ENCODE measurements at places on chromosomes 3 and 15. TPM values are rescaled to one million over a fixed set of nuclear protein-coding genes. Genes with fewer than 3 reads are reported as not detected.

ADAM10 gene
- total RNA-seq = 78.0 TPM

GRCh38 chr3:15535732-15536131, 14.2 kb upstream of the COLQ start:
- H3K4me1 ChIP-seq = no peaks in the 10 kb centered on the region
- H3K36me3 ChIP-seq = no peaks in the 10 kb centered on the region
- DNase-seq = no peak
- H3K27ac ChIP-seq = no peak overlapping the region

POTEB3 gene
- total RNA-seq = not detected

- no peaks in the 10 kb centered on the region for H3K36me3 ChIP-seq
- no peak overlapping the region for H3K27ac ChIP-seq
- H3K4me3 ChIP-seq = no peak overlapping the region
- no peak for DNase-seq
- no peaks in the 10 kb centered on the region for H3K27me3 ChIP-seq
Measured at GRCh38 chr3:39021029-39021428, 30.7 kb downstream of the SCN11A start.

DNA sequence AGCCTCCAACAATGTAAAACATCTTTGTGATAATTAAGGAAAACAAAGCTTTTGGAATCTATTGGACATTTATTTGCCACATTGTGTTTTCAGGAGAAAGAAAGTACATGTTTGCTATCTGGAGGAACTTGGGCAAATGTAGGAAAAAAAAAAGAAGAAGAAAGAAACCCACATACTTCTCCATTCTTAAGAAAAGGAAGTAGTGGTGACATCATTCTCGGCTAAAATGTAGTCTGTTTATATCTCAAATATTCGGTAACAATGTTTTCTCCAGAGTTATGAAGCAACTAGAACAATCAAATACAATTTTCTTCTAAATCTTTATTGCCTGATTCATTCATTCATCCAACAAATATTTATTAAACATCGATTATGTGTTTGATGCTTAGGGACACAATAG, 2.3 kb upstream of the TGFBR2 start:
- H3K36me3 ChIP-seq = no peaks in the 10 kb centered on the region
- H3K4me1 ChIP-seq = no peaks in the 10 kb centered on the region
- no peak for DNase-seq
- H3K27ac ChIP-seq = no peak overlapping the region
- no peak overlapping the region for H3K4me3 ChIP-seq
- no peaks in the 10 kb centered on the region for H3K27me3 ChIP-seq

PAK6 gene
- 1.8 TPM for total RNA-seq

- H3K4me3 ChIP-seq = no peak overlapping the region
- no peak overlapping the region for H3K27ac ChIP-seq
- H3K27me3 ChIP-seq = no peaks in the 10 kb centered on the region
- peaks cover 1% of the 10 kb centered on the region for H3K4me1 ChIP-seq
- DNase-seq = no peak
- no peaks in the 10 kb centered on the region for H3K36me3 ChIP-seq
Measured at GRCh38 chr3:32240159-32240545, 1.7 kb downstream of the CMTM8 start.

DNA sequence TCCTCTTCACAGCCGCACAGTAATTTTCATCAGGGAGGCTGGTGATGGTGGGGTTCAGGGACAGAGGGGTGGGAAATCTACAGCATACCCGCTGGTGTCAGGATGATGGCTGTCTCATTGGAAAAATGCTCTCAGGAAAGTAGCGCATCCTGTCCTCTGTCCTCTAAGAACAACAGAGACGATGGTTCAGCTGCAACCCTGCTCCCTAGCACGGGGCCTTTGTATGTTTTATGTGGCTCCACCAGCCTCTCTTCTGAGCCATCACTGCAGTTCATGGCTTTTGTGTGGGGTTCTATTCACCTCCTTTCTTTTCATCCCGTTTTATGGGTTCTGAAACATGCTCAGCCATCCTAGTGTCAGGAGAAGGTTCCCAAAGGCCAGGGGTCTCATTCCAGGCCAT, 68.9 kb downstream of the EPHB1 start:
- no peak for DNase-seq
- no peaks in the 10 kb centered on the region for H3K36me3 ChIP-seq
- H3K4me3 ChIP-seq = no peak overlapping the region
- H3K4me1 ChIP-seq = no peaks in the 10 kb centered on the region
- H3K27me3 ChIP-seq = no peaks in the 10 kb centered on the region

DNA sequence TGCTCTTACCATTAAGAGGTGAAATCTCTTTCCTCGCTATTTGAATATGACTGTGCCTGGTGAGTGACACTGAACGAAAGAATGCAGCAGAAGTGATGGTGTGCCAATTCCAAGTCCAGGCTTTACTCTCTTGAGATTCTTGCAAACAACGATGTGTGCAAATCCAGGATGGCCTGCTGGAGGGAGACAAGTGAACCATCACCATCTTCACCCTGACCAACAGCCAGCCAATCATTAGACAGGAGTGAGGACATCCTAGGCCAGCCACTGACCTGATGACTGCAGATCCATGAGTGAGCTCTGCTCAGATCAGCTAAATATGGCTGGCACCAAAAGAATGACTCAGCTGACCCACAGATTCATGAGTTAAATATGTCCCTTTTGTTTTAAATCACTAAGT, 878.0 kb downstream of the PDCD6IP start:
- no peaks in the 10 kb centered on the region for H3K4me1 ChIP-seq
- no peaks in the 10 kb centered on the region for H3K36me3 ChIP-seq
- no peak overlapping the region for H3K27ac ChIP-seq
- no peak for DNase-seq

- no peaks in the 10 kb centered on the region for H3K36me3 ChIP-seq
- no peak overlapping the region for H3K27ac ChIP-seq
- no peaks in the 10 kb centered on the region for H3K27me3 ChIP-seq
- no peak overlapping the region for H3K4me3 ChIP-seq
Measured at GRCh38 chr3:31472479-31473390, 60.0 kb upstream of the STT3B start.

- no peaks in the 10 kb centered on the region for H3K27me3 ChIP-seq
- H3K4me3 ChIP-seq = no peak overlapping the region
- DNase-seq = no peak
- H3K36me3 ChIP-seq = no peaks in the 10 kb centered on the region
- no peaks in the 10 kb centered on the region for H3K4me1 ChIP-seq
- no peak overlapping the region for H3K27ac ChIP-seq
Measured at GRCh38 chr3:169218314-169218983, 445.1 kb downstream of the MECOM start.

GPR171 gene
- not detected for total RNA-seq

PIERCE2 gene
- total RNA-seq = 2.4 TPM

C3orf20 gene
- total RNA-seq = 0.12 TPM

GRCh38 chr3:52061121-52061910, 4.9 kb upstream of the DUSP7 start:
- H3K36me3 ChIP-seq = no peaks in the 10 kb centered on the region
- H3K27me3 ChIP-seq = no peaks in the 10 kb centered on the region
- H3K4me1 ChIP-seq = peaks cover 4% of the 10 kb centered on the region

GRCh38 chr3:76841747-76842146, 198.2 kb upstream of the ROBO2 start:
- no peak overlapping the region for H3K27ac ChIP-seq
- H3K4me1 ChIP-seq = peaks cover 2% of the 10 kb centered on the region
- no peaks in the 10 kb centered on the region for H3K36me3 ChIP-seq
- no peak for DNase-seq
- no peak overlapping the region for H3K4me3 ChIP-seq

DNA sequence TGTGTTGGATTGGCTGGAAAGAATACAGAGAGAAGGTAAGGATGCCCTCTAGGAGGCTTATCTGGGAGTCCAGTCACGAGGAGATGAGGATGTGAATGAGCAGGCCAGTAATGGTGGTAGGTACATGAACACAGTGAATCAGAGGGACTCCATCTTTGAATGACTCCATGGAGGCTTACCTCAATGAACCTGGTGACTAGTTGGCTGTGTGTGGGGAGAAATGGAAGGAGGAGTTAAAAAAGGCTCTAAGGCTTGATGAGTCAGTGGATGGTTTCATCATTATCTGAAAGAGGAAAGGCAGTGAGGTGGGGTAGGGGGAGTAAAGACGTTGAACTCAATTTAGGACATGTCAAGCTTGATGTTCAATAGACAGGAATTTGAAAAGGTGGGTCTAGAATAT, 61.1 kb downstream of the KCNAB1 start:
- H3K4me3 ChIP-seq = no peak overlapping the region

PRC1 gene
- total RNA-seq = 8.6 TPM

QARS1 gene
- total RNA-seq = 165 TPM

DNA sequence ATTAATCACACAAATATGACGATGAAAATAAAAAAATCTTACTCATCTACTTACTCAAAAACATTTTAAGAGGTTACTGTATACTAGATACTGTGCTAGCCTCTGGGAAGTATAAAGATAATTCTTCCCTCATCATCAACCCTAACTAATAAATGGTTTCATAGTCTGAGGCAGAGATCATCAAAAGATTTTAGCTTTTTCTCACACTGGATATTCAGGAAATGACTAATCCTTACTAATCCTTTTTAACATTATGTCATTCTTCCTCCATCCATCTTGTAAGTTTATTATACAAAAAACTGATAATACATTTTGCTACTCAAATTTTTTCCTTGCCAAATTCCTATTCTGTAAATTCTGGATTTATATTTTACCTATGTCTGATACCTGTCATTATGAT, 29.7 kb downstream of the ACAD11 start:
- no peak overlapping the region for H3K4me3 ChIP-seq
- no peak overlapping the region for H3K27ac ChIP-seq
- no peaks in the 10 kb centered on the region for H3K27me3 ChIP-seq
- H3K36me3 ChIP-seq = no peaks in the 10 kb centered on the region
- H3K4me1 ChIP-seq = no peaks in the 10 kb centered on the region

GRCh38 chr3:46668591-46668990, 24.9 kb downstream of the ALS2CL start:
- H3K36me3 ChIP-seq = no peaks in the 10 kb centered on the region
- no peak for DNase-seq
- H3K27me3 ChIP-seq = no peaks in the 10 kb centered on the region

- DNase-seq = no peak
- no peaks in the 10 kb centered on the region for H3K36me3 ChIP-seq
- no peak overlapping the region for H3K4me3 ChIP-seq
- no peaks in the 10 kb centered on the region for H3K4me1 ChIP-seq
Measured at GRCh38 chr3:20930034-20930433, 744.0 kb upstream of the SGO1 start.

- DNase-seq = no peak
- H3K4me1 ChIP-seq = no peaks in the 10 kb centered on the region
- no peaks in the 10 kb centered on the region for H3K36me3 ChIP-seq
- no peak overlapping the region for H3K4me3 ChIP-seq
- H3K27ac ChIP-seq = no peak overlapping the region
Measured at GRCh38 chr15:73344056-73344455, 24.7 kb downstream of the HCN4 start.

DUOXA2 gene
- total RNA-seq = not detected
